ENCODE measurements at places on chromosomes 12 and 14.
A peak's percentile ranks its signal among the peaks of the same experiment; 100 is the strongest.

- no peak for DNase-seq
These were observed 6.4 kb upstream of the DTX1 start for GRCh38 chr12:113049976-113050742.

DNA sequence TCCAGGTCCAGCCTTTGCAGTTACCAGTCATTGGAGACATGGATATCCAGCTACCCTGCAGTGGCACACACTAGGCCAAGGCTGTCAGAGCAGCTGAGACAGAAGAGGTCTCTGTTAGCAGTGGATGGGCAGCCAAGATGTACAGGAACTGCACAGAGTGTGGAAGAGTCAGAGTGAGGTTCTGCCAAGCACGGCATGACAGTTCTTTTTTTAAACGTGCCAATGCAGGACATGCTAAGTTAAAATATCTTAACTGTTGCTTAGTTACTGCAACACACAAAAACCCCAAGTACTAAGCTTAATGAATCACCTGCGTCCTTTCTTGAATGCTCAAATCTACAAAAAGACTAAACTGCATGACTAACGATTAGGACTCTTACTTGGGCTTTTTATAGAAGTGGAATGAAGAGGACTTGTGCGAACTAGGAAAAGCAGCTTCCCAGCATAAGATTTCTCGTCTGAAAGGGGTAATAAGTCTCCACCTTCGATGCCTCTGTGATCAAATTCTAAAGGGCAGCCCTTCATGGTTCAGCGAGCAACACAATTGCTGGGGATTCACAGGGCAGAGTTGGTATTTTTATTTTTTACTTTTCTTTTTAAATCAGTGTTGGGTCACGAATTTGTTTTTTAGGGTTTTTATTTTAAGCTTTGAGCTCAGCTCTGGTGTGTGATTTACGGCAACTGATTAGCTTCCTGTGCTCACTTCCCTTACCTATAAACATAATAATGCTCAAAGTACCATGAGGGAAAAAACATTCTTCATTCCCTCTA is 20.6 kb downstream of the MAPK1IP1L start:
- peak; percentile 97 for DNase-seq

DNA sequence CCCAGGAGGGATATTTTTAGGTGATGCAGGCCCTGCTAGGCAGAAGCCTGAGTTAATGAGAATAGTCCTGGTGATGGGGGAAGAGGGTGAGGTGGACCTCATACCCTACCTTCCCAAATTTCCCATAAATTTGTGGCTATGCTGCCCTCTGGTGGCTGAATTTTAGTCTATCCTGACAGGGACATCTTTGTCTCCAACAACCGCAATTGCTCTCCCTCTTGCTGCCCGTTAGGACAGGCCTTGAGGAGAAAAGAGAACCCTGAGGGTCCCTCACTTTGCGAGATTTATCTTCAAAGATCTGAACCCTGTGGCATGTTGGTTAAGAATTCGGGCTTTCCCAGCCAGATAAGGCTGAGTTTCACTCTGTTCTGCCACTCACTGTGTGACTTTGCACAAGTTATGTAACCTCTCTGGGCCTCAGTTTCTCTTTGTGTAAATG is 9.8 kb upstream of the ZNF385A start:
- DNase-seq, result peak; percentile 68

DNA sequence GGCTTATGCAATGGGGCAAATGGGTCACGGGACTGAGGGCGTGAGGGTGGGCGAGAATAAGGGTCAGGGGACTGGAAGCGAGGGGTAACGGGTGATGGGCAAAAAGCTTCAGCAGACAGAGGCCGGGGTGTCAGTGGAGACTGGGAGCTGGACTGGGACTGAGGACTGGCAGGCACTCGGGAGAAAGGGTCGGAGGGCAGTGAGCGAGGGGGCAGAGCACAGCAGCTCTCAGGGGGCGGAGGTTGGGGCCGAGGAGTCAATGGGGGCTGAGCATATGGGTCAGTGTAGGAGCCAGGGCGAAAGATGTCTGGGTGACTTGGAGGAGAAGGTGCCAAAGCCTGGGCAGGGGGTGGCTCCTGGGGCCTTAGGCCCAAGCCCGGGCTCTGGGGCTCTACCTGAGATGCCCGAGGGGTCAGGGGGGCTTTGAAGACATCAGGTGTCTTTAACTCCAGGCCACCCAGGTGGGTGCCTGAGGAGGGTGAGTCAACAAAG is 20.2 kb downstream of the KMT2D start:
- no peak for DNase-seq

DNA sequence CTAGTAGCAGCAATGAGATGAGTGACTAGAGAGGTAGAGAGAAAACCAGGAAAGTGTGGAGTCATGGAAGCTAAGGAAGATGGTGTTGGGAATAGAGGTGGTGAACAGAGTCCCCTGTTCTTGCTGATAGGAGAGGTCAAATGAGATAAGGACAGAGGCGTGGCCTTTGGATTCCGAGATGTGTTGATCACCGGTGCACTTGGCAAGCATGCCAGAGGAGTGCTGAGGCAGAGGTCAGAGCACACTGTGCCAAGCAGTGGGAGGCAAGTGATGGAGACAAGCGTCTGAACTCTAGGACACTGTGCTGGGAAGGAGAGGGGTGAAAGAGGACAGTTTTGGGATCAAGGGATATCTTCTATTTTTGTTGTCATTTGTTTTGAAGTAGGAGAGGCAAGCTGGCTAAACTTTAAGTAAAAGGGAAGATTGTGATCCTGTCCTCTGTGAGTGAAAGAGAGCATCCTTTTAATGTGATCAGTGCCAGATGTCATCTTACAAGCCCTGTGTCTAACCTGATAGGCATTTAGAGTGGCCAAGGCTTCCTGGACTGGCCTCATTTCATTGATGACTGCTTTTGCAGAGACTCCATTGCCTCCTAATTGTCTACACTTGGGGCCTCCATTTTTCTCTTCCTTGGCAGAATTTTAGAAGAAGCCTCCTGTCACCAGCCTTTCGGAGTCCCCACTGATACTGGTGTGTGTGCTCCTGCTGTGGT is 336.4 kb downstream of the CACNA1C start:
- DNase-seq, result no peak

DNA sequence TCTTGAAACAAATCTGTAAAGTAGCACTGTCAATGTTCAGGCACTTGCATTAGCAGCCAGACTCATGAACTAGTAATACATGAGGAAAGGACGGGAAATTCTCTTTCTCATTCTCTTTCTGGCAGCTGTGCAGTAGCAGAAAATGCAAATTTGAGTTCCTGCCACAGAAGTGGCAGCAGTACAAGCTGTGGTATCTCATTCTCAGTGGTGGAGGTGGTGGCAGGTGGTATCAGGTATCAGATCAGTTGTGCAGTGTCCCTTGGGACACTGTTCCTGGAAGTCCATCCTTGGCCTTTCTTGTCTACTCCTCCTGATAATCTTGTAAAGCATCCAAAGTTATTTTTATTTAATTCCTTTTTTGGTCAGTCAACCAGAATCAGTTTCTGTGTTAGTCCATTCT is 103.0 kb downstream of the C12orf42 start:
- no peak for DNase-seq

DNA sequence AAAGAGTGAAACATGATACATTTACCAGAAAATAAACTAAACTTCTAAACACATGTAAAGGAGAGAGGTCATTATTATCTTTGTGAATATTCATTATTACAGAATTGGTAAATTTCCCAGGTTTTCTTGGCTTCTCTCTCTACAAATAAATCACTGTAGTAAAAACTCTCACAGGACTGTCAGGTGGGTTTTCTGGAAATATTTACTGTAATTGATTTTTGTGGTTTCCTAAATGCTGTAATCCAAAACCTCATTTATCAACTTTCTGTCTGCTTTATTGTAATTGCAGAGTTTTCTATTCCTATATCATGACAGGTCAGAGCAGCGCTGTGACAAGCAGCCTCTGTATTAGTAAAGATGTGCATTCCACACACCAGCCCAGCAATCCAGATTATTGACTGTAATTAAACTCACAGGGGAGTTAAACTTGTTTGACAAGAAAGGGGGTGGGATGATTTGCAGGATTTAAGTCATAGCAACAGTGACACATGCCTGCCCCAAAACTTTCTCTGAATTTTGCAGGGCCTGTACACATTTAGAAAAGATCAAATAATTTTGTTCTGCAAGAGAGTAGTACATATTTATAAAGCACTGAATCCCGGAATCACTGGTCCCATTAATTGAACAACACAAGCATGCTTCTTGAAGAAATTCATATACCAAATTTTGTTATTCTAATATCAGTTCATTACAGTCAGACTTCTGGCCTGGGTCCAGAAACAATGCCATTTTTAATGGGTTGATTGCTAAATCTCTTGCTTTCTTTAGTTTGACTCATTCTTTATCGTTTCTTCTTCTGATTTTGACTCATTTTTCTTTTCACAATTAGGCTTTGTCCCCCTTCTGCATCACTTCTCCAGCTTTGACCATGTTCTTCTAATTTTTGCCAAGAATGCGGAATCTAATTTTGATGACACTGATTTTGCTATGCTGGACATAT is 42.2 kb downstream of the PTPRO start:
- DNase-seq, result peak; percentile 13

GRCh38 chr12:52310622-52311284 is 10.4 kb downstream of the KRT83 start:
- DNase-seq, result peak; percentile 27

- no peak for DNase-seq
These were observed 11.8 kb downstream of the GCH1 start for GRCh38 chr14:54890788-54891187.

- DNase-seq, result no peak
These were observed 15.4 kb downstream of the TRAFD1 start for GRCh38 chr12:112140728-112141127.

DNA sequence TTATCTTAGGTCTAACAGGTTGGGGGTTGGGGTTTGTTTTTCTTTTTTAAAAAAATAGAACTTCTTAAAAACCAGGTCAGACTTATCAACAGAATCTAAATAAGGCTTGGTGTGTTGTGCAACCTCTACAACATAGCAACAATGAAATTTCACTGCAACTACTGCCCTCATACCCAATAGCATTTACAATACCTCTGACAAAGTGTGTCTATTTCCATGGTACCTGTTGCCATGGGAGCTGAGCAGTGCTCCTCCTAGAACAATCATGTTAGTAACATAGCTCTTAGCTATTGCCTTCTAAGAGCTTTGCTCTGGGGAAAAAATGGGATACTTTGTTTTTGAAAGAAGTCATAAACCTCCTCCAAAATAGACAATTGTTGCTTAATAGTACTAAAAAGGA is 103.3 kb upstream of the CCDC175 start:
- DNase-seq, result peak; percentile 30

DNA sequence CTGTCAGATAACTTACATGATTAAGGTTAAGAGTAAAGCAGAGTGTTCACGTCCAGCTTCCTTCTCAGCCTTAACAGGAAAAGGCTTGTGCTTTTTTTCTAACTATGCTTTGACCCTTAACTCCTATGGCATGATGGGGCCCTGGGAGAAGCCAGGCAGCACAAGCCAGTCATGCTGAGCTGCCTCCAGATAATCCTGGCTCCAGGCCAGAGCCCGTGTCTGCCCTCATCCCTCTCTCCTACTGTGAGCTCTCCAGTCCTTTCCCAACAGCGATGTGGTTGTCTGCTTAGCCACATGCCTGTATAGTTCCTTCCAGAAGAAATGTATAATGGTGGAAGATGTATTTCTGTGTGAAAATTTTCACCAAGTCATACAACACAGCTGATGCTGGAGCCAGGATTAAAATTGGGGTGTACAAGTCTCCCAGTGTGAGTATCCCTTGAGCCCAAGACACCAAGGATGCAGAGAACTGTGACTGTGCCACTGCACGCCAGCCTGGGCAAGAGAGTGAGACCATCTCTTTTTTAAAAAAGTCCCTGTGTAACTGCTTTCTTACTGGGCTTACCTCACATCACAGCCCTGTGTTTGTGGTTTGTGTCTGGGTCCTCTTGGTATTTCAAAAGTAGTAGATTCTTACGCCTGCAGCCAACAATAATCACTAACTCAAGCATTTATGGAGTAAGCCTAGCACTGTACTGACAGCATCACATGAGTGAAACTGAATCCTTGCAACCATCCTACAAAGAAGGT is 7.9 kb upstream of the ITFG2 start:
- DNase-seq, result no peak

DNA sequence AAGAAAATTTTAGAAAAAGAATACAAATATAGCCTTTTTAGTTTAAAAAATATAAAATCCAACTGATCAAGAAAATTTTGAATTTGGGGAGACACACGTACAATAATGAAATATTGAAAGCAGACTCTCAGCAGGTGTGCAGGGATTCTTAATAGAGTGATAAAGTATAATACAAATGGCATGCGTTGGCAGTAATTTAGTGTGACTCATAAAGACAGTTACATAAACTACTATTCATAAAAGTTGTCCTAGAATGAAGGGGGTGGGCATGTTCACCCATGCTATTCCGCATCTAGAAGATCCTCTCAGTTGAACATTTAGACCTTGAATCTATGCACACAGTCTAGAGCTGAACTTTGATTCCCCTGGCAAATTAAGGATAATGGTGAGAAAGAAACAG is 200.4 kb upstream of the AVPR1A start:
- no peak for DNase-seq

GRCh38 chr14:92984082-92984788 is 61.3 kb downstream of the CHGA start:
- DNase-seq, result no peak

DNA sequence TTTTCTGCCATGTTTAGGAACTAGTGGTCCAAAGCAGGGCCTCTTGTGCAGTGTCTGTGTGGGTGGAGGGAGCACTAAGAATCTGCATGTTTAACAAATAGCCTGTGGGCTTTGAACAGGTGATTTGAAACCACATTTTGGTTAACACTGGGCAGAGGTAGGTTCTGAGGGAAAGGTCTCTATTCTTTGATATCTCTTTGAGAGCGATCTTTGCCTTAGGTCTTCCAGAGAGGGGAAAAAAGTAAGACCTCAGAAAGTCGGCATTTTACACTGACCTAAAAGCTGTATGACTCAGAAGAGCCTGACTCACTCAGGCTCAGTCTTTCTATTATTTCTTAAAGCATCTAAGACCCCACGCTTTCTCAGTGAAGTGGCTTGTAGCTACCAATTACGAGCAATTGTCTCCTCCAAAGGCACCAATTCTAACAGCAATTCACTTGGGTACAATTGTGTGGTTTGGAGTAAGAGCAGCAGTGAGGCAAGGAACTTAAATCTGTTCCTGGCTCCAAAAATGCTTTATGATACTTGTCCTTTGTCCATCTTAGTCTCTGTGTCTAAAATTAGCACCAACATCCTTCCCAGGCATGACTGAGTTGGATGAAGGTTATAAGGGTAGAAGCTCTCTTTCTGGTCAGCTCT is 8.8 kb downstream of the EIF2B2 start:
- peak; percentile 85 for DNase-seq

Data from LHCN-M2 (cell line).